ENCODE measurements at places on chromosomes 1 and 21. TPM values are rescaled to one million over a fixed set of nuclear protein-coding genes. Genes with fewer than 3 reads are reported as not detected.

GRCh38 chr1:21189906-21190500, 13.3 kb upstream of the EIF4G3 start:
- DNase-seq = no peak
- no peaks in the 10 kb centered on the region for H3K36me3 ChIP-seq
- H3K4me3 ChIP-seq = no peak overlapping the region
- no peaks in the 10 kb centered on the region for H3K4me1 ChIP-seq
- peaks cover 84% of the 10 kb centered on the region for H3K27me3 ChIP-seq

GRCh38 chr1:191460234-191460633, 698.0 kb upstream of the RGS18 start:
- no peak overlapping the region for H3K27ac ChIP-seq
- no peak overlapping the region for H3K4me3 ChIP-seq
- no peak for DNase-seq
- no peaks in the 10 kb centered on the region for H3K4me1 ChIP-seq
- no peaks in the 10 kb centered on the region for H3K36me3 ChIP-seq
- no peaks in the 10 kb centered on the region for H3K27me3 ChIP-seq

DNA sequence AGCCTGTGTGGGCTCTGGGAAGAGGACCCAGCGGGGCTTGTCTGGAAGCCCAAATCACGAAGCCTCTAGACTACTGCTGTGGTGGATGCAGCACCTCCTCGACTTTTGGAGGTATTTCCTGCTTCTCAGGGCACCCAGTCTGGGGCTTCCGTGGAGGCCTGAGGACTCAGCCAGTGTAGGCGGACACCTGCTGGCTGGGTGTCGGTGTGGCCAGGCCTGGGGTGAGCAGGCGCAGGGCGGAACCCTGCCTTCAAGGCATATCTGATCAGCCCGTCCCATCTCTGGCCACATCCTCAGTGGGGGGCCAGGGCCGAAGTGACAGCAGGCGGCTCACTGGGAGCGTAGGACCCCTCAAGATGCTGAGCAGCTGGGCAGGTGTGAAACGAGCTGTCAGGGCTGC, 6.9 kb downstream of the PLCH2 start:
- no peaks in the 10 kb centered on the region for H3K27me3 ChIP-seq
- no peak for DNase-seq
- H3K36me3 ChIP-seq = no peaks in the 10 kb centered on the region
- no peak overlapping the region for H3K4me3 ChIP-seq

GRCh38 chr1:230781594-230781993, 34.4 kb downstream of the CAPN9 start:
- peaks cover 4% of the 10 kb centered on the region for H3K4me1 ChIP-seq
- H3K27ac ChIP-seq = no peak overlapping the region
- DNase-seq = no peak

- H3K4me1 ChIP-seq = 0 out of 2 replicates have a peak, but pooled peaks cover 2% of the 10 kb centered on the region
- no peak overlapping the region for H3K27ac ChIP-seq
- no peak overlapping the region for H3K4me3 ChIP-seq
- H3K27me3 ChIP-seq = no peaks in the 10 kb centered on the region
- no peak for DNase-seq
Observed at GRCh38 chr1:184533049-184533448, 146.2 kb downstream of the C1orf21 start.

PLA2G2F gene
- not detected for polyA plus RNA-seq

Measured in H1 (cell line).